A549 treated with CpdA at 1 μM for 4 hours (cell line): ENCODE measurements at places on chromosomes 6 and 20. TPM values are rescaled to one million over a fixed set of nuclear protein-coding genes. Genes with fewer than 3 reads are reported as not detected.

AGER gene
- 1.2 to 2.3 TPM (median 1.7 TPM) in 5 replicates for total RNA-seq

OR2H1 gene
- total RNA-seq = not detected in 5 replicates

EPHA7 gene
- 0.06 to 0.09 TPM (median 0.08 TPM) in 5 replicates for total RNA-seq

C20orf144 gene
- 0.06 to 0.18 TPM (median 0.09 TPM) in 5 replicates for total RNA-seq

NOTCH4 gene
- total RNA-seq = 0.48 to 0.83 TPM (median 0.61 TPM) in 5 replicates

PRPH2 gene
- not detected in 5 replicates for total RNA-seq

SLC32A1 gene
- not detected in 5 replicates for total RNA-seq

HLA-DPA1 gene
- total RNA-seq = not detected in 5 replicates

ASIP gene
- not detected in 5 replicates for total RNA-seq

GPANK1 gene
- total RNA-seq = 9.3 to 14.1 TPM (median 12.7 TPM) in 5 replicates

TFAP2A gene
- total RNA-seq = 16.6 to 20.6 TPM (median 18.3 TPM) in 5 replicates

BCLAF1 gene
- total RNA-seq = 52.6 to 97.9 TPM (median 73.4 TPM) in 5 replicates

RIN2 gene
- total RNA-seq = 32.3 to 39.0 TPM (median 32.5 TPM) in 5 replicates

TFAP2D gene
- total RNA-seq = not detected in 5 replicates

WFDC2 gene
- total RNA-seq = 0.11 TPM in 1 of 5 replicates, not detected in the others

SNX21 gene
- 8.7 to 13.2 TPM (median 11.3 TPM) in 5 replicates for total RNA-seq

THEMIS gene
- total RNA-seq = not detected in 5 replicates

FABP7 gene
- not detected in 5 replicates for total RNA-seq

TGM3 gene
- 0.03 to 0.21 TPM (median 0.07 TPM) in 3 of 5 replicates, not detected in the others for total RNA-seq

PSMA7 gene
- 472 to 604 TPM (median 579 TPM) in 5 replicates for total RNA-seq

PDE10A gene
- 31.7 to 36.3 TPM (median 33.0 TPM) in 5 replicates for total RNA-seq

TRAPPC3L gene
- not detected in 5 replicates for total RNA-seq

RNF39 gene
- 0.03 TPM in 1 of 5 replicates, not detected in the others for total RNA-seq

OR2J3 gene
- total RNA-seq = not detected in 5 replicates

OTOR gene
- not detected in 5 replicates for total RNA-seq

MRPL14 gene
- 59.3 to 80.7 TPM (median 74.3 TPM) in 5 replicates for total RNA-seq

WASF1 gene
- total RNA-seq = 11.0 to 14.6 TPM (median 12.3 TPM) in 5 replicates

RBM12 gene
- 72.0 to 88.0 TPM (median 78.0 TPM) in 5 replicates for total RNA-seq

ZC2HC1B gene
- total RNA-seq = not detected in 5 replicates

LY6G6D gene
- not detected in 5 replicates for total RNA-seq

CUL7 gene
- 6.1 to 8.5 TPM (median 7.2 TPM) in 5 replicates for total RNA-seq

FRK gene
- 1.4 to 1.8 TPM (median 1.5 TPM) in 5 replicates for total RNA-seq

ECT2L gene
- not detected in 5 replicates for total RNA-seq

SLC17A2 gene
- total RNA-seq = not detected in 5 replicates

BPIFB1 gene
- total RNA-seq = 0.07 to 0.15 TPM (median 0.14 TPM) in 3 of 5 replicates, not detected in the others

ARHGAP40 gene
- total RNA-seq = not detected in 5 replicates

ENPP1 gene
- total RNA-seq = 1.0 to 2.2 TPM (median 1.6 TPM) in 5 replicates

KIF25 gene
- 0.07 to 0.15 TPM in 2 of 5 replicates, not detected in the others for total RNA-seq

CDSN gene
- total RNA-seq = not detected in 5 replicates

THBD gene
- 19.3 to 28.4 TPM (median 23.8 TPM) in 5 replicates for total RNA-seq

NRN1 gene
- 0.49 to 0.79 TPM (median 0.71 TPM) in 5 replicates for total RNA-seq

FKBP1C gene
- total RNA-seq = 1.7 to 2.7 TPM (median 1.9 TPM) in 5 replicates
